ENCODE measurements at places on chromosomes 16 and 17. TPM values are rescaled to one million over a fixed set of nuclear protein-coding genes. Genes with fewer than 3 reads are reported as not detected.

DNA sequence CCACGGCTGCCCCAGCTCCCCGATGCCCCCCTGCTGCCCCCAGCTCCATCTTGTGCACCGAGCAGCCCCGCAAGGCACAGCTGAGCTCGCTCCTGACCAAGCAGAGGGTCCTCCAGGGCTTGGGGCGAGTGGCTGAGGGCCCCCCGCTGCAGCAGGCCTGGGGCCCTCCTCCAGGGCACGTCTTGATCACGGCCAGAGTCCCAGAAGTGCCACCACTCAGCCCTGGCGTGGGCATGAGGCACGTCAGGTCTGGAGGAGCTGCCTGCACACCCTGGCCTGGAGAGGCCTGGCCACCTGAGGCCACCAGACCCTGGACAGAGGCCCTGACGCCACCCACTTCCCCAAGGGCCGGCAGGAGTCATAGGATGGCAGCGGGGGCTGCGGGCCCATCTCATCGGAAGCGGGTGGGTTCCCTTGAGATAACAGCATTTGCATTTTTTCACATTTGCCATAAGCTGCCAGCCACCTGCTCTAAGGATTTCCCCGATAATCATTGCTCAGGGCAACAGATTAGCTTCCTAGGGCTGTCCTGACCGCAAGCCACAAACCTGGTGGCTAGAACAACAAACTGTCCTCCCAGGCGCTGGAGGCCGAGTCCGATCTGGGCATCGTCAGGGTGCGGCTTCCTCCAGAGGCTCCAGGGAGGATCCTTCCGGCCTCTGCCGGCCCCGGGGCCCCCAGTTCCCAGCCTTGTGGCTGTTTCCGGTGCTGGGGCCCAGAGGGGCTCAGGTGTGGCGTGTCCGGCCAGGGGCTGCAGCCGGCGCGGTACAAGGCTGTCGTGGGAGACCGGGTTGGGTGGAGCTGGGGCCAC, 23.9 kb upstream of the C1QTNF8 start:
- no peak for DNase-seq

CLEC18B gene
- total RNA-seq = 1.6 TPM

DNA sequence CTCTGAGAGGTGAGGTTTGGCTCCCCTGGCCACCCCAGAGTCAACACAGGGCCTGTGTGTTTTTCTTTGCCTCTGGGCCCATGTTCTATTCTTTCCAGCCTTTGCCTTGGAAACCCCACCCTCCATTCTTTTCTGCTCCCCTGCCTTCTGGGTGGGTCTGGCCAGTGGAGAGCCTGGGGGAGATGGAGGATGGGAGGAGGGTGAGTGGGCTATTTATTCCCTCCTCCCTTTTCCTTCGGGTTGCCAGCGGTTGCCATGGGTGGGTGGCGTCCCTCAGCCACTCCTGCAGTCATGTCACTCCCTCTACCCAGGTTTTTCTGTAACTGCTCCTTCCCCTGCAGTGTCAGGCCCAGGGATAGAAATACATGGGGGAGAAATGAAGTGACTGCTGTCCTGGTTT, 15.5 kb downstream of the CMIP start:
- no peak for DNase-seq

- DNase-seq = peak; percentile 63
Observed at GRCh38 chr17:61412860-61413660, 13.4 kb downstream of the TBX2 start.

- no peak for DNase-seq
Observed at GRCh38 chr16:66299349-66299748, 67.1 kb upstream of the CDH5 start.

SLFN12L gene
- not detected for total RNA-seq

JUP gene
- total RNA-seq = 18.8 TPM

DNA sequence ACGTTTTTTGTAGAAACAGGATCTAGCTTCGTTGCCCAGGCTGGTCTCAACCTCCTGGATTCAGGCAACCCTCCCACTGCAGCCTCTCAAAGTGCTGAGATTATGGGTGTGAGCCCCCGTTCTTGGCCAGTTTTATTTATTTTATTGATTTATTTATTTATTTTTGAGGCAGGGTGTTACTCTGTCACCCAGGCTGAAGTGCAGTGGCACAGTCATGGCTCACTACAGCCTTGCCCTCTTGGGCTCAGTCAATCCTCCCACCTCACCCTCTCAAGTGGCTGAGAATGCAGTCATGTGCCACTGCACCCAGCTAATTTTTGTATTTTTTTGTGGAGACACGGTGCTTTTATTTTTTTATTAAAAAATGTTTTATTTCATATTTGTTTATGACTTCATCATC, 79.9 kb upstream of the ATF7IP2 start:
- DNase-seq = no peak

DNA sequence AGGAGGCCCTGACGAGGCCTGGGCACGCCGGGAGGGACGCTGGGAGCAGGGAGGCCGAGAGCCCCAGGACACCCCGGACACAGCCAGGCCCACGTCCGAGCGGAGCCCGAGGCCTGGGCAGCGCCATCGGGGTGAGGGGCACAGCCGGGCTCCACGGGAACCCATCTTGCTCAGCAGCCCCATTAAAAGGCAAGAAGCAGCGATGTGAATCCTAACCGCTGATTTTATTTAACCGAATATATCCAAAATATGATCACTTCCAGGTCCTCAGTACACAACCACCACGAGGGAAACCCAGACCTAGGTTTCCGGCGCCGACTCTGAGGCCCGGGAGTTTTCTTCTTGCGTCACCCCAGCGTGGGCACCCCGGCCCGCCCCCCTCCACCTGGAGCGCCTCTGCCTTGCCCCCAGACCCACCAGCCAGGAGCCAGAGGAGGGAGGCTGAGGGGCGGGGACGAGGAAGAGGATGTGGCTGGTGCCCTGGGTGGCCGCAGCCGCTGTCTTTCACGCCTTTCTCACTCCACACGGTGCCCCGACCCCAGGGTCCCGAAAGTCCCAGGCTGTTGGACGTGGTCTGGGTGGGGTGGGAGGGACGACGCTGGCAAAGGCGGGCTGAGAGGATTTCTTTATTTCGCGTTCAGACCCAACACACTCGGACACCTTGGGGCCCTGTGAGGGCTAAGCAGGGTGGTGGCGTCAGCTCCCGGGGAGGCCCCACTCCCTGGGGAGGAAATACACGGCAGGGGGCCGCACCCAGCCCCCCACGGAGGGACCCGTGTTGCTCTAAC, 568 bp upstream of the CCDC154 start:
- DNase-seq = no peak

- DNase-seq = no peak
Observed at GRCh38 chr16:73049511-73049910, 1.6 kb upstream of the ZFHX3 start.

GRCh38 chr16:79723583-79724168, 123.1 kb upstream of the MAF start:
- DNase-seq = no peak

DNA sequence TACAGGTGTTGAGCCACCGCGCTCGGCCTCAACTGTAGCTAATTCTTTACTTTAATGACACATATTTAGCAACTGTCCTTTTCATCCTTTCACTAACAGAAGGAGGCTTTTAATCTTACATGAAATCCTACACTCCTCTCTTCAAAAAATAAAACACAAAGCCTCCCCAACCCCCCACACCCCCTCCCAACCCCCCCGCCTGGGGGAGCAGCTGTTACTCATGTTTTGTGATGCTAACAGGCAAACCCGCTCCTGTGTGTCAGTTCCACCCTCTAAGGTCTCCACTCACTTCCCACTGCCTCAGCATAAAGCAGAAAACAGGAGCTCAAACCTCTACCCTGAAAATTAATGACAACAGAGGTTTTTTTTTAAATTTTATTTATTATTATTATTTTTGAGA, 55.4 kb upstream of the SLC25A19 start:
- DNase-seq = no peak

- no peak for DNase-seq
Observed at GRCh38 chr16:22001591-22001990, 675 bp upstream of the PDZD9 start.

HOXB5 gene
- total RNA-seq = not detected

DNA sequence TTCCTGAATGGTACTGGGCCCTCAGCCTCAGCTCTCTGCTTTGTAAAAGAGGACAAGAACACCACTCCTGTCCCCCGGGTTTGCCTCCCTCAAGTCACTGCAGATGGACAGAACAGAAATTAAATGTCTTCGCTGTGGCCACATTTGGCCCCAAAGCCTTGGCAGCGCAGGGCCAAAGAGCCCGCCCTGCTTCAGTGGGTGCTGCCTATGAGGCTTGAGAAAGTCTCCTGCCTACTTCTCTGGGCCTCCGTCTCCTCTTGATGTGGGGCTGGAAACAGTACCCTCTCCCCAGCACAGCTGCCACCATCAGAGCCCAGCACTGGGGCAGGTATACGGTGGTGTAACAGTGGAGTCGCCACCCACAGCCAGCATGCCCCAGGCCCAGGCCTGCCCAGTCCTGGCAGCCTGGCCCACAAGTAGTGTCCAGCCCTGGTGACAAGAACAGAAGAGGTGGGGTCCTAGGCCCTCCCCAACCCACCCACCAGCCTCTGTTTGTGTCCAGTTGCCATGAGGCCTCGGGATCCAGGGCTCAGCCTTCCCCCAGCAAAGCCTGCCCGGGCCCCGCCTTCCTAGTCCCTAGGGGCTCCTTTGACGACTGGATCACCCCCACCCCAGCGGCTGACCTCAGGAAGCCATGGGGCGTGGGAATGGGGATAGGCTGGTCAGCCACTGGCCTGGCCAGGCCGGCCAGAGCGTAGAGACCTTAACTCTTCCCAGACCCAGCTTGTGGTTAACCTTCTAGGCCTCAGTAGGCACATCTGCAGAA, 3.9 kb upstream of the TPPP3 start:
- peak; percentile 69 for DNase-seq

- no peak for DNase-seq
Observed at GRCh38 chr16:53058441-53058840, 3.6 kb downstream of the CHD9 start.

RPA1 gene
- total RNA-seq = 56.6 TPM

RTN4RL1 gene
- total RNA-seq = 0.47 TPM

DNA sequence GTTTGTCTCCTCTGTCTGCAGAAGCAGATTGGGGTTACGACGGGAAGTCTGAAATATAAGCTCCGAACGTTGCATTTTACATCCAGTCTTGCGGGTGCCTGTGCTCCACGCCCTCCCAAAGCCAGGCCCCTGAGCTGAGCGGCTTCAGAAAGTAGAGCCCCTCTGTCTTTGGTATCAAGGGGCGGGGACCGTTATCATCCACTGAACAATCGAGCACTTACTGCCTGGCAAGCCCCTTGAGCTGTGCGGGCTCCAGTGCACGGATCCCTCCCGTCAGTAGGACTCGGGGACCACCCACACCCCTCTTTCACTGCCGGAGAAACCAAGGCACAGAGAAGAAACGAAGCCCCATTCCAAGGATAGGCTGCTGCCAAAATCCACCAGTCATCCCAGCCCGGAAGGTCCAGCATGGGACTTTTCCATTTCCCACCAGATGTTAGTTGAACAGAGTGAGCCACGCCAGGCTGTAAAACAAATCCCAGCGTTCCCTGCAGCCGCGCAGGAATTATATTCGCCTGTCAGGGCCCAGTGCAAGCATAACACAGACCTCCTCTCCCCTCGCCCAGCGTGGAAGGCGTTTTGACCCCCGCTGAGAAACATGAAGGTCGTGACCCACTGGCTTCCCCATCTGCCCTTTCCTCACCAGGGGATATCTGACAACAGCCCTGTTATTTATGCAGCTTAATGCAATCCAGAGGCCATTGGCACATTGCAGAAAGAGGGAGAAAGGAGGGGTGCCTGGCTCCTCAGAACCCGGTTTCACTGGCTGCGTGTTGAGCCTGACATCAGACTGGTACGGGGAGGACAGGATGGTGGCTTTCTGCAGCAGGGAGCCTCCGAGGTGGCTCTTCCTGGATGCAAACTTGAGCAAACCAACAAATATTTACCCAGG, 212.2 kb upstream of the FOXF1 start:
- no peak for DNase-seq

- DNase-seq = no peak
Observed at GRCh38 chr16:21156767-21157467, 1.6 kb upstream of the LDAF1 start.

DNA sequence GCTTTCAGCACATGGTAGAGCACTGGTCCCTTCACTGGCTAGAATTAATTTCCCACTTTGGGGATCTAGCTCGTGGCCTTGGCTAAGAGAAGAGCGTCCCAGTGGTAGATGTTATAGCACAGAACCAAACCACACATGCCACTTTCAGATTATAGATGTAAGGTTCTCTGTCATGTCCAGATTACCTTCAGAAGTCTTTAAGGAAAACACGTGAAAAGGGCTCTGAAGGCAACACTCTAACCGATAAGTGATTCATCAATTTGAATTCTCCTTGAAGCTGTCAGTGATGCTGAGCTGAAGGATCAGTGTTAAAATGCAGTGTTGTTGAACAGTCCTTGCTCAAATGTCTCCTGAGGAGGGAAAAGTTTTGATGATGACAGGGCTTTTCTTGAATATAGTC, 43.5 kb upstream of the VPS4A start:
- DNase-seq = no peak

DNA sequence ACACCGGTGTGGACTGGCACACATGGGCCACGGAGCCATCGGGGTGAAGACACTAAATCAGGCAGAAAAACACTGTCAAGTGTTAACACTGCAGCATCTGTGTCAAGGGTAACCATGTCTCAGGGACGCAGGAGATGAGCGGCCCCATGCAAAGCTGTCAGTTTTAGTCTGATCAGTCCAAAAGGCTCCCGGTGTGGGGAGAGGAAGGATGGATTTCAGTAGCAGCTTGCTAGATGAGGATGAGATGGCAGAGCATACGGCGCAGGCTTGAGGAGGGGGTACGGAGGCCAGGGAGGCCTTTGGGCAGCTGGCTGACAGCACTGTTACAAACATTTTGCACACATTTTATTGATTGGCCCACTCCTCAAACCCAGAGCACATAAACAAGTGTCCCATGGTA, 98.1 kb downstream of the GNAO1 start:
- no peak for DNase-seq

- DNase-seq = no peak
Observed at GRCh38 chr17:29407856-29408255, 17.7 kb downstream of the TAOK1 start.

DNA sequence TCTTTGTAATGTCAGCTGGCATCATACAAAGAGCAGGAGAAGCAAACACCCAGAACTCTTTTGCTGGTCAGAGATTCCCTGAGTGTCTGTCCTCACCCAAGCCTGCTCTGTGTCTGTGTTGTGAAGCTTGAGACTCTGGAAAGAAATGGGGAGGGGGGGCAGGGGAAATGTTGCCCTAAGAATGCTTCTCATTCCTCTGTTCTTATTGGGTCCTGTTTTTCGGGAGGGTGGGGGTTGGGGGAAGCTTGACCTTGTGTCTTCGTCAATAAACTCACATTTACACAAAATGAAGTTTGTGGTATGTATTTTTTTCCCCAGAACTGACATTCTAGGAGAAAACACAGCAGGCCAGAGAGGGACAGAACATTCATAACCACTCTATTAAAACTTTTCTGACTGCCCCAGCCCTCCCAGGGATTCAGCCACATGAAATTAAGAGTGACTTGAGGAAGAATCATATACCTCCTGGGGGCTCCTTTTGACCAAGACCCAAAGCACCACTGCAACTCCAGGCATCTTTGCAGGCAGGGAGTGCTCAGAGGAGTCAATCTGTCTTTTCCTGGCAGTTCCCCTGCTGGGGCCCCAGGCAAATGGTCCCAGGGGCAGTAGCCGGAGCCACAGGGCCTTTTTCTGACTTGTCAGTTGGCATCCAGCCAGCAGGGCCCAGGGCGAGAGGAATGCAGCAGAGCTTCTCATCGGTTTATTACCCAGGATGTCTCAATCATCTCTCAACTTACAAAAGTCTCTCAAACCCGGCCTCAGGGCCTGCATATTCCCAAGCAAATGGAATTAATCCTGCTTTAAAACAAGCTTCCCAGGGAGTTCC, 5.1 kb upstream of the RASL10B start:
- DNase-seq = peak; percentile 96

GRCh38 chr17:37130984-37131446, 182.3 kb downstream of the AATF start:
- DNase-seq = no peak

GRCh38 chr16:66894948-66895688, 14.8 kb downstream of the PDP2 start:
- DNase-seq = no peak

Data from chondrocyte (in vitro differentiated cells).